ENCODE measurements at places on chromosomes 3 and 15.

GRCh38 chr3:65855370-65856100, 183.2 kb downstream of the MAGI1 start:
- DNase-seq: no peak

- DNase-seq: no peak
Observed at GRCh38 chr3:106936337-106936736, 440.9 kb upstream of the CCDC54 start.

DNA sequence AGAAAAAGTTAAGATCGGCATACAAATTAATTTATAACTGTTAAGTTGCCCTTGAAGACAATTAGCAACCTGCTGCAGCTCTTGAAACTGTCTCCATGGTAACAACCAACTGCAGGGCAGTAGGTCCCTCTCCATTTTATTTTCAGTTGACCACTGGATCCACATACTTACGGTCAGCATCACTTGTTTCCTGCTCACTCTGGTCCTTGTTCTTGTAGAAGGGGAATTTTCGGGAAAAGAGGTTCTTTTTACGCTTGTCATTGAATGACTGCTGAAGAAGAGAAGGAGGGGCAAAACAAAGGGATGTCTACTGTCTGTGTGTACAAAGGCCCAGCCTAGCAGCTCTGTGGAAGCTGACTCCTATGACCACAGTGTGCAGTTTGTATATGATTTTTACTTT, 46.8 kb upstream of the MELTF start:
- no peak for DNase-seq

DNA sequence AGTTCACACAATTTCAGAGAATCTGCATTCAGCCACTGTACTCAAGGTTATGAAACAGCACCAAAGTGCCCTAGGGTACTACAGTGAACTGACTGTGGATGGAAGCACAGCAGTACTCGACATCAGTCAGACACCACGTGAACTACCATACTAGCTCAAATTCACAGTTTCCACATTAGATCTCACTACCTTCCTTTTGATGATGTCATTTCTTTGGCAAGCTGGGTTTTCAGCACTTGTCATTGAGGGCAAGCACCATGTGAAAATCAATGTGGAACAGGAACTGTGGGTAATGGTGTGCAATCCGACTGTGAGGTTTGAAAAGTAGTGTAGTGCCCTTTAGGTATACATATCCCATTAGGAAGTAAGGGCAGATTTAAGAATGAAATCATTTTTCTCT, 110.5 kb upstream of the BFSP2 start:
- no peak for DNase-seq

DNA sequence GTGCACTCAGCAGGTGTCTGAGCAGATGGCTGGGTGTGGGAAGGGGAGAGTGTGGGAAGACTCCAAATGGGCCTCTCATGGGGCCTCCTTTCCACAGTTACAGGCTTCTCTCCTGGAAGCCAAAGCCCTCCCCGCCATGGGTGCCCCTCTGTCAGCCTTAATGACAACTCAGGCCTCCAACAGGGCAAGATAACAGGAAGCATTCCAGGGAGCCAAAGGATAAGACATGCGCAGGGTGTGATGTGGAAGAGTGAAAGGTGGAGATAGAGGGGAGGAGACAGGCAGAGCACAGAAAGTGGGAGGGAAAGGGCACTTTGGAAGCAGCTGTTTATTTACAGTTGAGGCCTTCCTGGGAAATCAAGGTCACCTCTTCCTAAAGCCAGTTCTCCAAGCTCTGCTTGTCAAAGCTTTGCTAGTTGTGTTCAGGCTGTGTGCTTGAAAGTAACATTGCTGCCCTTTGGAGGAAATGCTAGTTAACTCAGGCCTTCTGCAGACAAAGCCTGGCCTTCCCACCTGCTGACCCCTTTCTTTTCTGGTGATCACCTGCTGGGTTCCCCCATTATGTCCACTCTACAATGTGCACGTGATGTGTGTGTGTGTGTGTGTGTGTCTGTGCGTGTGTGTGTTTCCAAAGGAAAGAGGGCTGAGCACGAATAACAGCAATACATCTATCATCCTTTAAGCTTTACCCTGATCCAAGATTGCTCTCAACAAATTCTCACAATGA, 35.2 kb upstream of the SMAD3 start:
- peak; percentile 32 for DNase-seq

- DNase-seq: no peak
Observed at GRCh38 chr15:90028376-90028944, 27.3 kb downstream of the ZNF710 start.

GRCh38 chr15:90151989-90152645, 49.0 kb upstream of the SEMA4B start:
- DNase-seq: no peak

GRCh38 chr3:122678506-122678905, 2.1 kb upstream of the PARP14 start:
- DNase-seq: no peak

- DNase-seq: no peak
Observed at GRCh38 chr3:156211583-156211982, 91.2 kb downstream of the KCNAB1 start.

DNA sequence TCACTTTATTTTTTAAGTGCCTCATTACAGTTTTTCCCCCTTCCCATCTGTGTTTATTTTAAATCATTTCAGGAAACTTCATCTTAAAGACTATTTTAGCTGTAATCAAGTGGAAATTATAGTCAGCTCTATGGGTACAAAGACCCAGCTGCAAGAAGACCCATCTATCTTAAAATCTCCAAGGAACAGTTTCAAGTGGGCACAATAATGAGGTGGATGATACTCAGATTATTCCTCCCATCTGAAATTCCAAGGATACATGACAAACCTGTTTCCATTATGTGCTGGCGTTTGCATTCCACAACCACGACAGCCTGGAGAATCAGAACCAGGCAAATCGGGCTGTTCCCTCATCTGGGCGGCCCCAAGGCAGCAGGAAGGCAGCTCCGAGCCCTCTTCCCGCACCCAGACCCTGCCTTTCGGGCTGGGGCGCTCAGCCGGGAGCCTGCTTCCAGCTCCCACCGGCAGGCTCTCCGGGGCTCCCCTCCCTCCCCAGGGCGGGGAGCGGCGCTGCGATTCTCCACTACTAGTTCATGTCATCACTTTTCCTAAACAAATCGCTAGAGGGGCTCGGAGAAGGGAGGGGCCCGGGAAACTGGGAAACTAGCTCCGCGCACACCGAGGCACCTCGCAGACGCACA, at the start of gene MGLL:
MGLL (minus strand) TSS at position 475 of the 641 bp plus-strand sequence; CDS start at position 278, 197 bp downstream.
- no peak for DNase-seq

Data from NCI-H2107 (cell line).